Midbrain (tissue), 1 donor: ENCODE measurements at places on chromosomes 12 and 14.

- DNase-seq = no peak
These were observed 11.2 kb upstream of the MAP1LC3B2 start for GRCh38 chr12:116547955-116548501.

GRCh38 chr14:73743431-73743931, 29.3 kb upstream of the PNMA1 start:
- peak; percentile 18 for DNase-seq

GRCh38 chr12:62683776-62684569, 217.3 kb downstream of the MON2 start:
- peak; percentile 50 for DNase-seq

DNA sequence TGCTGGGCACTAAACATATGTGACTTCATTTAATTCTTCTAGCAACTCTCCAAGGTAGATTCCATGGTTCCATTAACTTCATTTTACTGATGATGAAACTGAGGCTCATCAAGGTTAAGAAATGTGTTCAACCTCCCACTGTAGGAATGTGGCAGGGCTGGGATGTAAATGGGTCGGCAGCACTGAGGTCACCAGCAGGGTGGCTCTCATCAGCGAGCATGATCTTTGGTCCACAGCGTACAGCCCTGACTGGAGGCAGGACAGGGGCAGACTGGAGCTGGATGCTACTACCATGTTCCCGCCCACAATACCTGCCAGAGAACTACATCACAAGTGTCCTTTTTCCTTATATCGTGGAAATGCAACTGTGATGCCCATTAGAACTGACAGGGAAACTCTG, 4.6 kb downstream of the APPL2 start:
- no peak for DNase-seq

GRCh38 chr12:117013726-117014125, 85.5 kb downstream of the TESC start:
- DNase-seq = no peak

GRCh38 chr12:50302686-50303085, 19.4 kb upstream of the LIMA1 start:
- DNase-seq = no peak

DNA sequence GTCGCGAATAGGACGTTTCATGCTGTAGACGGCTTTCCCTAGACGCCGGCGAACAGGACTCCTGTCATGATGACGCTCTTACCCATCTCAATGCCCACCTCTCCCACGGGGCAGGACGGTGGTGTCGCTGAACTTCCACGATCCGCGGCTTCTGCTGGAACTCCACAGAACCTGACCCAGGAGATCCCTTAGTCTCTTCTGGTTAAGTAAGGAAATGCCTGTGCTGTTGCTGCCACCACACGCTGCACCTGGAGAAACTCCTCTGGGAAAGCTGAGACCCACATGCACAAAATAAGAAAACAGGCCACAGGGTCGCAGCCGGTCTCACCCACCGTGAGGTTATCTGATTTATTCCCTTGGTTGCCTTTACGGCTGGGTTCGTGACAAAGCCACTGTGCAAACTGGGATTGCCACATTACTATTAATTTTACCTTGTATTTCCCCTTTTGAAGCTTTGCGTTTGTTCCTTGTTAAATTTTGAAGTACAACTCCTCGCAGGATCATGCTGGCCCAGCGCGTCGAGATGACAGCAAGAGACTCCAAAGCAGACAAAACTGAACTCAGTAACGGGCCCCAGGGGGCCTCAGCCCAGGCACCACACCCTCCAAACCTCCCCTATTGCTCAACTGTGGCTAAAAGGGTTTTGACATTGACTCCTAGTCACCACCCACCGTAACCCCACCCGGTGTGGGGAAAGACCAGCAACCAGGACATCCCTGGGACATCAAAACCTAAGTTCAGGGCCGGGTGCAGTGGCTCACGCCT, 9.2 kb upstream of the MMP17 start:
- DNase-seq = no peak

DNA sequence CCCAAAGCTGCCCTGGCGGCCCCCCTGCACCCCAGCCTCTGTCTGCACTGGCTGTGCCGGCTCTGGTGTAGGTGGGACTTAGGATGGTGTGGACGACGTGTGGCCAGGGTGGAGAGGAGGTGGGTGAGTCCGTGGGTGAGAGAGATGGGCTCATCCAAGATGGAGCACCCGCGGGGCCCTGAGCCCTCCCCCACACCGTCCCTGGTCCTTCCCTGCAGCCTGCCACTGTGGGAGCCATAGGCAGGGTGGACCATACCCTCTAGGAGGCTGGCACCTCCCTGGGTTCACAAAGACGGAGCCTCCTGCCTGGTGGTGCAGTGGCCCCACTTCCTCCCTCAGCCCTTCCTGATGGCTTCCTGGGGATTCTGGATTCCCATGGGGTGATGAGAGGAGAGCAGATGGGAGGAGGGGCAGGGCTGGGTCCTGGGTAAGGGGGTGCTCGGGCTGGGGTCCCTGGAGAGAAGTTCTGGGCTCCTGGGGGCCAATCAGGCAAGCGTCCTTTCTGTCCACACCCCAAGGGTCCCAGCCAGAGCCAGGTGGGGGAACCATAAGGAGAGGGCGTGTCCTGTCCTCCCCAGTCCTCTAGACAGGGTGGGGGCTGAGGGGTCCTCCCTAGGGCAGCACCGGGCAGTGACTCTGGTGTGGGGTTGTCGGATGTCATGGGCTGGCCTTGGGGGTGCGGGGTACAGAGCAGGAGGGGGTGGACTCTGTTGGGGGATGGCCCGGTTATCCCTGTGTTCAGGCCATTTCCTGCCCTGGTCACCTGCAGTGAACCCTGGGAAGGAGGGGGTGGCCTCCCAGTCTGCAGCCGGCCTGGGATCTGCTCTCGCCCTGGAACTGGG, 384.8 kb downstream of the TMEM121 start:
- no peak for DNase-seq

DNA sequence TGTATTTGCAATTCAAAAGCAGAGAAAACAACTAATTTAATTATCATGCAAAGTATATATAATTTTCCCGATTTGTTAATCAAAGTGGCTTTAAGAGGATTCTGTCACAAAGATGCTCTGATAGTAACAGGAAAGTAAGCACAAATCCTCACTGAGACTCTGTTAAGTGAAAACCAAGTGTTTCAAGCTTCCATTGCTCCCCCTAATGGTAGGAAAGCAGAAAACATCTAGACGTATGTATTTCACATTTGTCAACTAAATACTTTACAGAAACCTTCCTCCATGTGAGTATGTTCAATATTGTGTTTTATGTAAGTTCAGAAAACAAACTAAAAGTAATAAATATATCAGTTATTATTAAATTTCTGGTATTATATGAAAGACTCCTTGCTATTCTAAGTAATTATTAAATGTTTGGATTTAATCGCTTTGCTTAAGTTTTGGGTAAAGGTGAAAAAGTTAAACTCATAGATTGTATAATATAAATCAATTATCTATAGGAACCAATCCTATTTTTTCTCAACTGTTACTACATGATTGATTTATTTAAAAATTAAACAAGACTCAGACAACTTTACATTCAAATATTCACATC, 1.5 kb upstream of the NTS start:
- DNase-seq = peak; percentile 65

GRCh38 chr14:91284146-91284790, 39.8 kb upstream of the GPR68 start:
- DNase-seq = no peak

GRCh38 chr12:724194-724855, 28.1 kb upstream of the WNK1 start:
- DNase-seq = no peak

- no peak for DNase-seq
These were observed 27.4 kb upstream of the A2M start for GRCh38 chr12:9143137-9143536.

GRCh38 chr14:94780536-94781399, 10.9 kb upstream of the GSC start:
- no peak for DNase-seq

DNA sequence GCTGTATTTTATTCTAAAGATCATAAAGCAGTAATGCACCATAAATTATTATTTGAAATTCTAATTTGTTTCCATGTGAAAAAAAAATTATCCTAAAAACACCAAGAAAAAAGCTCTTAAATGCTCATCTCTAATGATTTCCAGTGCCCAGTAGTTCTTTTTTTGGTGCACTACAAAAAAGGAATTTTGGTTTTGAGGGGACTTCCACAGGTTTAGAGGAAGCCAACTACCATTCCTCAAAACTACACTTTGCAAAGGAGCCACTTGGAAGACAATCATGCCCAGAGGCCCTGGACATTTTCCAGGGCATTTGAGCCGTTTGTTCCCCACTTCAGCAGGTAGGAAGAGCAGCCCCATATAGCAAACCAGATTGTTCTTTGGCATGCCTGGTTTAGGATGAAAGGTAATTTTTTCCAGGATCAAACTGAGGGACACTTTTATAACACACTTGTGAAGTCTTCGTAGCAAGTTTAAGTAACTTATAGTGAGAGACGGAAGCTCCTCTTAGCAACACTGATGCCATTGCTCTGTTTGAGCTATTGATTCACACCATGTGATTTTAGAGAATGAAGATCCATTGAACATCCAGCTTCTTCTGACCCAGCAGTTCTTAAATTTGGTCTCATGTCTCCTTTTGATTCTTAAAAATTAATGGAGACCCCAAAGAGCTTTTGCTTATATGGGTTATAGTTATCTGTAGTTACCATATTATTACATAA, 187.9 kb downstream of the ETV6 start:
- DNase-seq = no peak

GRCh38 chr14:67127174-67127573, 62.1 kb upstream of the GARIN2 start:
- DNase-seq = no peak

- DNase-seq = no peak
These were observed 9.4 kb downstream of the SFSWAP start for GRCh38 chr12:131720241-131720640.

GRCh38 chr12:85325442-85325841, 45.4 kb downstream of the ALX1 start:
- no peak for DNase-seq

GRCh38 chr14:74459976-74460375, 33.1 kb downstream of the NPC2 start:
- no peak for DNase-seq

DNA sequence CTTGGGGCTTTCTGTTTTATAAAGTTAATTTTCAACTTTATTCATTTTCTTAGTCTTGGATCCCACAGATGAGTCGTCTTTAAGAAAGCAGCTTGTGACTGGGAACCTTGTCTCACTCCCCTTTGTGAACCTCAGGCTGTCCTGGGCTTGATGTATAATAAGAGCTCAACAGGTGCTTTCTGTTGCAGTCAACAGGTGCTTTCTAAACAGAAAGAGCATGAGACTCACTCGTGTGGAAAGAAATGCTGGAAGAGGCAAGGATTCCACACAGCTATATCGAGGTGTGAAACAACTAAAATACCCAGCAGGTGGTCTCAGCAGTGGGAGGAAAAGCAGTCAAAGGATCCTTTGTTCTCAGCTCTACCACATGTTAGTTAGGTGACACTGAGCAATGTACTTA, 398.9 kb downstream of the EGLN3 start:
- DNase-seq = no peak

DNA sequence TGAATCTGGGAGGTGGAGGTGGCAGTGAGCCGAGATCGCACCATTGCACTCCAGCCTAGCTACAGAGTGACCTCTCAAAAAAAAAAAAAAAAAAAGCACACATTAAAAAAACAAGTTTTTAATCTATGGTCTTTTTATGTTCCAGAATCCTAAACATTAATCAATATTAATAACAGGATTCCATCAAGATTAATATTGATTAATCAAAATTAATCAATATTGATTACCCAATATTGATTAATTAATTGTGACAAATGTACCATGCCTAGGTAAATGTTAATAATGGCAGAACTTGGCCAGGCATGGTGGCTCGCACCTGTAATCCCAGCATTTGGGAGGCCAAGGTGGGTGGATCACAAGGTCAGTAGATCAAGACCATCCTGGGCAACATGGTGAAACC, 7.9 kb upstream of the NANOG start:
- DNase-seq = no peak

GRCh38 chr14:31828946-31829868, 247.9 kb upstream of the ARHGAP5 start:
- DNase-seq = no peak
